ENCODE measurements at places on chromosomes 11 and 22. TPM values are rescaled to one million over a fixed set of nuclear protein-coding genes. Genes with fewer than 3 reads are reported as not detected.

- DNase-seq, result no peak
Measured at GRCh38 chr11:103928802-103929161, 107.7 kb upstream of the DDI1 start.

DNA sequence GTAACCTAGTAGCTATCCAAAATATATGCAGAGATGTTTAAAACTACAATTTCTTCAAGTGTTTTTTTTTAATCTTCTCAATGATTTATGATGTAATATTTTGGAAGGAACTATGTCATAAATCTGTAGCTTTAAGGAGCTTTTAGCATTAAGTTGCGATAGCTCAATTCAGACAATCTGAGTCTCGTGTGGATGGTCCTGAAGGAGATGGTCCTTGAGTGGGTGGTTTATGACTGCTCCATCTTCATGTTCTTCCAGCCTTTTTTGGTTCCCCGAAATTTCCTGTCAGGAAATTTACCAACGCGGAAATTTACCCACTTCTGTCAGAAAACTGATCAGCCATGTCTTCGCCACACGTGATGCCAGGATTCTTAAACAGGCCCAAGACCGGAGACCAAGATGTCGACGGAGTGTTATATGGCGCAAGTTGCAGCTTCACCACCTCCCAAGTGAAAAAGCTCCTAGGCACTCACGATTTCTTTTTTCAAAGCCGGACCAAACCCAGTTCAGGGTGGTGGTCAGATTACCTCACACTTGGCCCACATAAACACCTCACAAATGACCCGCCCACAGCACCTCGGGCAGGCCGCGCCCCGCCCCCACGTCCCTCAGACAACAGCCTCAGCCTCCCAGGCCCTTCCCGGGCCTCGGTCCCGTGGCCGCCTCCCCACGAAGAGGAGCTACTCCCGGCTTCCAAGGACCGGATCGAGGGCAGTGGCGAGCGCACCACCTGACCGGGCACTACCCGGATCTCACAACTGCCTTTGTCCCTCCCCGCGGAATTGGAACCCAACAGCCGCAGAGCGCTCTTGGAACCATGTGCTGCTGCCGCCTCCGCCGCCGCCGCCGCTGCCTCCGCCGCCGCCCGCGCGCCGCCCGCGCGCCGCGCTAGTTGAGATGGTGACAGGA is at the start of gene MORC2:
TSS of gene MORC2 (minus strand) at position 760 of the 909 bp plus-strand sequence. CDS start 885 bp downstream, outside the sequence.
- no peak for DNase-seq

- DNase-seq, result no peak
Measured at GRCh38 chr11:64743591-64744543, at the start of gene RASGRP2. TSS of gene RASGRP2 (minus strand) at chr11:64744142. CDS start at chr11:64742866, 1,276 bp downstream.

Gene OR8B3
- total RNA-seq, result not detected

DNA sequence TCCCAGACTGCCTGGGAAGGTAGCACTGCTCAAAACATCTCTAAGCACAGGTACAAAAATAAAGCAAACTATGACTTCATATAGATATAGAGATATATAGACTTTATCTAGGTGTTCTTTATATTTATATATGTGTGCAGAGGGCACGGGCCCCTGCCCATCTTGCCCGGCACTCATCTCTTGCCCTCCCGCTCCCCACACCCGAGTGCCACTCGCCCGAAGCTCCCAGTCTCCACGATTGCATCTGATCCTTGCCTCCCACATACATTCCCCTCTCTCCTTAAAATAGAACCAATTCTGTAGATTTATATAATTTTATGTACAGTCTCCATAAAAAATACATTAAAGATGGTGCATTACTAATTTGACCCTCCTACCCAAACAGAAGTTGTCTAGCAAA is 55.5 kb downstream of the IGSF9B start:
- no peak for DNase-seq

DNA sequence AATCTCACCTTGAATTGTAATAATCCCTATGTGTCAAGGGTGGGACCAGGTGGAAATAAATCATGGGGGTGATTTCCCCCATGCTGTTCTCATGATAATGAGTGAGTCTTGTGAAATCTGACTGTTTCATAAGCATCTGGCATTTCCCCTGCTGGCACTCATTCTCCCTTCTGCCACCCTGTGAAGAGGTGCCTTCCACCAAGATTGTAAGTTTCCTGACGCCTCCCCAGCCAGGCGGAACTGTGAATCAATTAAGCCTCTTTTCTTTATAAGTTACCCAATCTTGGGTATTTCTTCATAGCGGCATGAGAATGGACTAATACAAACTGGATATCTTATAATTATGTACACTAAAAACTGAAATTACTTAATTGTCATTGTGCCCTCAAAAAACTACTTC is 189.2 kb upstream of the API5 start:
- DNase-seq, result no peak

Gene OR2AG2
- total RNA-seq, result 0.15 TPM

GRCh38 chr11:73939096-73939495 is 11.7 kb upstream of the DNAJB13 start:
- DNase-seq, result no peak

DNA sequence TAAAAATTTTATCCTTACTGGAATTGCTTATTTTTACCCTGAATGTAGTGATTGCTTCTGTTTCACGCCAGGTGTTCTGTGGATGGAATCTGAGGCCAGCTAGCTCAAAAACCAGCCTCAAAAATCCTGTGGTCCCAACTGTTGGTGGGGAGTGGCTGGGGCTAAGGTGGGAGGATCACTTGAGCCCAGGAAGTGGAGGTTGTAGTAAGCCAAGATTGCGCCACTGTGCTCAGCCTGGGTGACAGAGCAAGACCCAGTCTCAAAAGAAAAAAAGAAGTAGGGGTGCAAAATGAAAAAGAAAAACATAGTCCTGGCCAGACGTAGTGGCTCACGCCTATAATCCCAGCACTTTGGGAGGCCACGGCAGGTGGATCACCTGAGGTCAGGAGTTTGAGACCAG is 27.0 kb upstream of the SLC5A1 start:
- DNase-seq, result no peak

- DNase-seq, result peak; percentile 43
Measured at GRCh38 chr11:59429924-59430516, 3.8 kb upstream of the OR5A2 start.

Gene RTN4R
- total RNA-seq, result 0.74 TPM

GRCh38 chr11:114277637-114278341 is 18.4 kb upstream of the NNMT start:
- DNase-seq, result no peak

DNA sequence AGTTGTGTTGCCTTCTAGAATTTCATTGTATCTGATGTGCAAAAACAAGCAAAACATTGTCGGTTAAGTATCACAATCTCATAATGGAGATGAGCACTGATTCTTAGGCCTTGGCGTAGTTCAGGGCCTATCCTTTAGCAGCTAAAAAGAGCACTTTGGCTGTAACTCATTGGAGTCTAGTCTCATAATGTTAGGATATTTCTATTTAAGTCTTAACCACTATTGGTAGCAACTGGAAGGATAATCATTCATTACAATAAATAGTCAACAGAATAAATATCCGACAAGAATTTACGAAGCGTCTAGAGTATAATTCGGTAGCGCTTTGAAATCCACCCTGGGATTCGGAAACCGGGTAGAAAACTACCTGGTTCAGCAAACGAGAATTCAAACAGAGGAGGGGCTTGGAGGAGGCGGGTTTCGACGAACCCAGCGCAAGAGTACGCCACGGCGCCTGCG is 461 bp upstream of the EED start:
- DNase-seq, result peak; percentile 74

DNA sequence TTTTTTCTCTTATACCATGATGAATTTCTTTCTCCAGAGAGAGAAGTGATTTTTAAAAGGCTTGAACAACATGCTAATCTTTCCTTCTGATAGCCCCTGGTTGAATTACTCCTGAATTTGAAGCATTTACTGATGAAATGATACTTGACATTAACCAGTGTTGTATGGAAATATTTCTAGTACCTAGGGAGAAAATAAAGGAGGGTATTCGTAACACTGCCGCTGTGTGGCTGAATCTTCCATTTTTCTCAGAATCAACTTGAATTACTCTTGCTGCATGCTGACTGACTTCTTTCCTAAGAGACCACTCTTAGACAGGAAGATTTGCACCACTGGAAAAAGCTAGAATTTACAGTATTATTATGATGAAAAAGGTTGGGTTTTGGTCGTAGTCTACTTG is 118.3 kb downstream of the FAT3 start:
- no peak for DNase-seq

Gene KCNQ1
- total RNA-seq, result not detected

DNA sequence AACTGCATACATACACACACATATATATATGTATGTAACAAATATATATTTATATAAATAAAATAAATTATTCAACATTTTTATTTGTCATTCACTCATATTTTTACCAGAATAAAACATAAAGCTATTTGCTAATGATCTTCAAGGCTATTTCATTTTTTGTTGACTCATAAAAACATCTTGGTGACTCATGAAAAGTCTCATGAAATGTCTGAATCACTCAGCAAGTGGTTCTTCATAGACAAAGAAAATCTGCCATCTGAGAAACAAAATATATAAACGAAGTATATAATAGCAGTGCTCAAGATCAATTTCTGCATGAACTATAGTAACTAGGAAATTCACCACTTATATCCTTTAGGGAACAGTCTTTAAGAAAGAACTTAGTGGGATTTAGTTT is 764.8 kb upstream of the FAT3 start:
- DNase-seq, result no peak

DNA sequence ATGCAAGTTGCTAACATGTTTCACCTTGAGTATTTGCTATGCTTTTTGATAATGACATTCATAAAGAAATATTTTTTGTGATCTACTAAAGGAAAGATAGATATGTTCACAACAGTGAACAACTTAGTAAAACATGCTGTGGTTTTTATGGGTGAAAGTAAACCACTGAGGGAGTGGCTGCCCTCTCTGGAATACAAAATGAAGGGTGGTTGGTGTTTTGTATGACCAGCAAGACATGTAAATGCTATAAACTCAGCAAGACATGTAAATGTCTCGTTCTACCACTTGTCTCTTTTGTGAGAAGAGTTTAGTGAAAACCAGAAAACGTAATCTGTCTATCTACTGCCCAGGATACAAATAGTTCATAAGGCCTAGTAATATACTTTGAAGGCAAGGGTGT is 7.6 kb upstream of the AMPD3 start:
- DNase-seq, result no peak

Gene CABP4
- total RNA-seq, result not detected

GRCh38 chr11:35419184-35419829 is at the start of gene SLC1A2:
TSS of gene SLC1A2 (minus strand) at chr11:35419558. CDS start at chr11:35418966, 592 bp downstream.
- peak; percentile 30 for DNase-seq

DNA sequence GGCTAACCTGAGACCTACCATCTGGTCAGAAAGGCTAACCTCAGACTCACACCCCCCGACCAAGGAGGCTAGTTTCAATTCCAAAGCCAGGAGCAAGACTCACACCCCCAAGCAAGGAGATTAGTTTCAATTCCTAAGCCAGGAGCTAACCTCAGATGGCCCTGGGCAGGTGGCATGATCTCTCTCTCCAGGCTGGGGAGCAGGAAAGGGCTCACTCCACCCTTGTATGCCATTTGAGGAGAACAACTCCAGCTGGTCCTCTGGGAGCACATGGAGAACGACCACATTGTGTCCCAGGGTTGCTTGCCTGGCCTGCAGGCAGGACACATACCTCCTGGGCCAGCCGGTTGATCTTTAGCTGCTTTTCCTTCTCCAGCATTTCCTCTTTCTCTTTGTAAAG is 32.6 kb downstream of the USH1C start:
- no peak for DNase-seq

DNA sequence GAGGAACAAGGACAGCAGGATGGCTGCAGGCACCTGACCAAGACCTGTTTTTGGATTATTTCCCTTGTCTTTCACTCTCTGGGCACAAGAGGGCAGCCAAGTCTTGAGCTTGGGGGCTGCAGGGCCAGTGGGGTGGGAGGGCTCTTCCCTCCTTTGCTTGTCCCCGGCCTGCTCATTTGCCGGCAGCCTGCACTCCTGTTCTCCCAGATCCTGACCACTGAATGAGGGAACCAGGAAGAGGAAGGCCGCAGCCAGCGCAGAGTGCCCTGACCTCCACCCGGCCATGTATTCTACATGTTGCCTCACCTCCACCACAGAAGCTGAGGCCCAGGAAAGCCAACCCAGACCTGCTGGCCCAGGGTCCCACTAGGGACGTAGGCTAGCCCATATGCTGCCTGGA is 15.5 kb upstream of the NNMT start:
- peak; percentile 77 for DNase-seq

- no peak for DNase-seq
Measured at GRCh38 chr11:22456993-22457762, 119.0 kb downstream of the SLC17A6 start.

Data from HFFc6 (cell line).